Fibroblast of the conjunctiva (primary cell): ENCODE measurements at places on chromosomes 1 and 21.

- no peak for DNase-seq
These were observed 18.9 kb upstream of the EEIG2 start for GRCh38 chr1:108540977-108541376.

DNA sequence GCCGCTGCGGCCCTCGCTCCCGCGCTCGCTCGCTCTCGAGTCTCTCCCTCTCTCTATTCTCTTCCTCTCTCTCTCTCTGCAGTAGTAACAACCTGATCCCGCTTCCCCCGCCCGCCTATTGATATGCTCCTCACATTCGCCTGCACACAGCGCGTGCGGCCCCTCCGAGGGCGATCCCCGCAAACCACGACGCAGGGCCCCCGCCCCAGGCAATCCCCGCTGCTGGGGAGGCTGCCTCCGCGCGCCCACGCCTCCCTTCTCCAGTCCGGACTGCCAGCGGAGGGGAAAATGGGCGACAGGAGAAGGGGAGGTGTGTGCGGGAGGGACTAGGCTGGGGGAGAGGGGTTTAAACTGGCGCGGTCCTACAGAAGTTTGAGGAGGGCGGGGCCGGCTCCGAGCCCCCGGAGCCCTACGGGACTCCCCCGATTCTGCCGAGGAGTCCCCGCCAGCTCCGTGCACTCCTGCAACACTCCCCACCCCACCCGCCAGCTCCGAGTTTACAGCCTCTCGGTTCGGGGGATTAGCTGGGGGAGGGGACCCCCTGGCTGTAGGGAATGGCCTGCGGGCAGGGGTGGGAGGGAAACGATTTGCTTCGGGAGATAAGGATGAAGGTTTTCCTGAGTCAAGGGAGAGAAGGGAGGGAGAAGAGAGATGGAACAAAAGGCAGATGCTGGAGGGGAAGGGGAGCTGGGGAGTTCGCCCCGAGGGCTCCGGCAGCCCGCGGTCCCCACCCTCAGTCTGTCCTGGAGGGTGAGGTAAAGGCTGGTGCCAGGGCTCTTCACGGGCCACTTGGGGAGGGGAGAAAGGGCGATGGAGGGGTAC lies 66.6 kb downstream of the SYT2 start:
- no peak for DNase-seq

DNA sequence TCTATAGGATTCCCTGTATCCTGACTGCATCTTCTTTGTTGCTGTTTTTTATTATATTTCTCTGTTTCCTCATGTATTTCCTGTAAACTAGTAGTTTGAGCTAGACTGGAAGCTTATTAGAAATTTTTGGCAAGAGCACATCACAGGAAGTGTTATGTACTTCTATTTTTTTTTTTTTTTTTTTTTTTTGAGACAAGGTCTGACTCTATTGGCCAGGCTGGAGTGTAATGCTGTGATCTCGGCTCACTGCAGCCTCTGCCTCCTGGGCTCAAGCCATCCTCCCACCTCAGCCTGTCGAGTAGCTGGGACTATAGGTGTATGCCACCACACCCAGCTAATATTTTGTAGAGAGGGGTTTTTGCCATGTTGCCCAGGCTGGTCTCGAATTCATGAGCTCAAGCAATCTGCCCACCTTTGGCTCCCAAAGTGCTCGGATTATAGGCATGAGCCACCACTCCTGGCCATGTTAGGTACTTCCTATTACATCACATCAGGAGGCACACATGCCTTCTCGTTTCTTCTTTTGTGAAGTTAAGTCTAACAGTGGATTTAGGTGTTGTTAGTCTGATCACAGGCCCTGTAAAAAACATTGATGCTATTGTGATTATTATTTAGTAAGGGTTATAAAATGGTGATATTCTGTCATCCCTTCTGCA lies 12.5 kb downstream of the C1orf21 start:
- DNase-seq, result no peak

GRCh38 chr1:25531082-25531461 lies 12.3 kb upstream of the LDLRAP1 start:
- no peak for DNase-seq
